ENCODE measurements at places on chromosomes 16 and 17. TPM values are rescaled to one million over a fixed set of nuclear protein-coding genes. Genes with fewer than 3 reads are reported as not detected.

Gene CIBAR2
- not detected for total RNA-seq

Gene HS3ST2
- 4.0 TPM for total RNA-seq

Gene TPPP3
- 39.3 TPM for total RNA-seq

Gene PYY
- not detected for total RNA-seq

Gene PYDC1
- not detected for total RNA-seq

Gene MAPT
- 5.7 TPM for total RNA-seq

Gene GPRC5C
- total RNA-seq = 12.9 TPM

- no peak for DNase-seq
Measured at GRCh38 chr17:40605306-40605705, 40.0 kb upstream of the CCR7 start.

- DNase-seq = no peak
Measured at GRCh38 chr17:65459677-65460347, 101.6 kb downstream of the AXIN2 start.

- no peak for DNase-seq
Measured at GRCh38 chr17:72476575-72476986, 355.8 kb downstream of the SOX9 start.

DNA sequence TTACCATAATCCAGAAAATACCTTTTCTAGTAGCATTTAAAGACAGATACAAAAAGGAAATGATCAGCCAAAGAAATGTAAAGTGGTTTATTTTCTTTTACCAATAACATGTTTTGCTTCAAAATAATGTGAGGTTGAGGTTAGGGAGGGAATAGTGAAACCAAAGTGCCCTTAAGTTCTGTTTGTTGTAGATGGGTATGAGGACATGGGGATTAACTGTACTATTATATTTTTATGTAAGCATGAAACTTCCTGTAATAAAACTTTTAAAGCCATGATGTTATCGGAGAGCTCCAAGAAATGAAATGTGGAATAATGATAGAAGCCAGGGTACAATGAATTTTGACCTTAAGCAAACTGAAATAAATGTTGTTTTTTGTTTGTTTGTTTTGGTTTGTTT is 9.9 kb downstream of the C16orf46 start:
- DNase-seq = no peak

DNA sequence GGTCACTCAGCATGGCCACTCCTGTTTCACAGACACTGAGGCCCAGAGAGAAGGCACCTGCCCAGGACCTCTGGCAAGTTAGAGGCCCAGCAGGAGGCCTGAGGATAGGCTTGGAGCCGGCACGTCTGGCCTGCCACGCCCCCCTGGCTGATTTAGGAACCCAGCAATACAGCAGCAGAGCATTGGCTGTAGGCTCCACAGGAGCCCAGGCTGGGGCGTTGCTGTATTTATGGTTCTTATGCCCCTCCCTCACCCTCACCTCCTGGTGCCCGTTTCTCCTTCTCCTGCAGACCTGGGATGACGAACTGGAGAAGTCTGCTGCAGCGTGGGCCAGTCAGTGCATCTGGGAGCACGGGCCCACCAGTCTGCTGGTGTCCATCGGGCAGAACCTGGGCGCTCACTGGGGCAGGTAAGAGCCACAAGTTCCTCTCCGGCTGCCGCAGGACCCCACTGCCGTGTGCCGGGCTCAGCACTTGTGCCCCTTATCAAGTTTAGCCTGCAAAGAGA is 25.8 kb downstream of the CRISPLD2 start:
- DNase-seq = no peak

- DNase-seq = no peak
Measured at GRCh38 chr16:12925026-12925800, 23.8 kb downstream of the SHISA9 start.

GRCh38 chr16:48592839-48593429 is 17.0 kb downstream of the N4BP1 start:
- no peak for DNase-seq

DNA sequence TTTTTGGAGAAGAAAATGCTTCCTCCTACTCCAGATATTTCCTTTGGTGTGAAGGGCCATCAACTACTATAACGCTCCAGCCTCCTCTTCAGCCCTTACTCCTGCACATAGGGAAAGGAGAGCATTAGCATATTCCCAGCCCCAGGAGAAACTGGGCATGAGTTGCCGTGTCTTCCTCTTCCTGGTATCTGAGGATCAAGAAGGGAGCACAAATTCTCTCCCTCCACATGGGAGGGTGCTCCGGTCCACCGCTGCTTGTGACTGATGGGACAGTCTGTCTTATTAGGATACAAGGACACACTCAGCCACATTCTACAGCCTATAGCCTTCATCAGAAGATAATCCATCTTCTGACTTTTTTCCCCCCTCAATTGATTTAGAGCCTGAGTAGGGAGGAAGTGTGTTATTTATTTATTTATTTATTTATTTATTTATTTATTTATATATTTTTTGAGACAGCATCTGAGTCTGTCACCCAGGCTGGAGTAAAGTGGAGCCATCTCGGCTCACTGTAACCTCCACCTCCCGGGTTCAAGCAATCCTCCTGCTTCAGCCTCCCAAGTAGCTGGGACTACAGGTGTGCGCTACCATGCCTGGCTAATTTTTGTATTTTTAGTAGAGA is 16.6 kb upstream of the CYB5B start:
- no peak for DNase-seq

DNA sequence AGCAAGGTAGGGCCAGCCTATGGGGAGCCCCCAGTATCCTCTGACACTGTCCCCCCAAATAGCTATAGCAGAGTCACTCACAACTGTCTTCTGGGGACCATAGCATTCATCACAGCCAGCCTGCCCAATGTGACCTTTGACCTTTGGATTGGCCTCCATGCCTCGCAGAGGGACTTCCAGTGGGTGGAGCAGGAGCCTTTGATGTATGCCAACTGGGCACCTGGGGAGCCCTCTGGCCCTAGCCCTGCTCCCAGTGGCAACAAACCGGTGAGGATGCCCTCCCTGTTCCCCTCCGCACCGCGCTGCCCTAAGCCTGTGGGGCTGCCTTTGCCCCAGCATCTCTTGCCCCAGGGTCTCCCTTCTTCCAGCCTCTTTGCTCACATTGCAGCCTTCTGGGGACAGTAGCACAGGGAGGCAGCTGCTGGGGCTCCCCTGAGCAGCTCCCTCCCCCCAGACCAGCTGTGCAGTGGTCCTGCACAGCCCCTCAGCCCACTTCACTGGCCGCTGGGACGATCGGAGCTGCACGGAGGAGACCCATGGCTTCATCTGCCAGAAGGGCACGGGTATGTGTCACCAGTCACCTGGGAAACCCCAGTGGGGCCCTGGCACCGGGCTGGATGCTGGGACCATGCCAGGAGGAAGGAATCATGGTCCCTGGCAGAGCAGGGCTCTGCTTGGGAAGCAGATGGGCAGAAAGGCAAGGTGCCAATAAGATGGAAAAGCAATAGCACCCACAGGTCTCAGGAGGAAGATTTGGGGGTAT is 61.1 kb downstream of the MRC2 start:
- no peak for DNase-seq

GRCh38 chr17:71168053-71168741 is 952.6 kb upstream of the SOX9 start:
- no peak for DNase-seq

GRCh38 chr16:79677799-79678530 is 77.4 kb upstream of the MAF start:
- no peak for DNase-seq

DNA sequence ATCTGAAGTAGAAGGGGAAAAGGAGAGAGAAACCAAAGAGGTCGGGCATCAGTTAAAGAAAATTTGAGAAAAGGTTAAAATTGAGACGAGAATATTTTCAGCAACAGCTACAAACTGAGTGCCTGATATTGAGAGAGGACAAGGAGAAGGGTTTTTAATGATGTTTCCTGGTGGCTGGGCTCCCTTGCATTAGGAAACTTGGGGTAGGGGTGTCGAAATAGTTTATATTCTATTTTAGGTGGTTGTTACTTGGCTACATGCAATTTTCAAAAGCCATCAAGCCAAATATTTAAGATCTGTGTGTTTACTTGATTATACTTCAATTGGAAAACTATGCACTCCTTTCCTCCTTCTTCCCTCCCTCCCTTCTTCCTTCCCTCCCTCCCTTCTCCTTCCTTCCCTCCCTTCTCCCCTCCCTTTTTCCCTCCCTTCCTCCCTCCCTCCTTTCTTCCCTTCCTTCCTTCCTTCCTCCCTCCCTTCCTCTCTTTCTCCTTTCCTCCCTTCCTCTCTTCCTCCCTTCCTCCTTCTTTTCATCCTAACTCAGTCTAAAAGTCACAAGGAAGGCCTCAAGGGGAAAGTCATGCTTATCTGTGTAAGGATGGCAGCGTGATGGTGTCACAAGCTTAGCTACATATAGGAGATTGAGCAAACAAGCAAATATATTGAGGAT is 1.8 kb upstream of the APOH start:
- DNase-seq = no peak

- DNase-seq = no peak
Measured at GRCh38 chr17:68584581-68585303, 16.4 kb downstream of the FAM20A start.

DNA sequence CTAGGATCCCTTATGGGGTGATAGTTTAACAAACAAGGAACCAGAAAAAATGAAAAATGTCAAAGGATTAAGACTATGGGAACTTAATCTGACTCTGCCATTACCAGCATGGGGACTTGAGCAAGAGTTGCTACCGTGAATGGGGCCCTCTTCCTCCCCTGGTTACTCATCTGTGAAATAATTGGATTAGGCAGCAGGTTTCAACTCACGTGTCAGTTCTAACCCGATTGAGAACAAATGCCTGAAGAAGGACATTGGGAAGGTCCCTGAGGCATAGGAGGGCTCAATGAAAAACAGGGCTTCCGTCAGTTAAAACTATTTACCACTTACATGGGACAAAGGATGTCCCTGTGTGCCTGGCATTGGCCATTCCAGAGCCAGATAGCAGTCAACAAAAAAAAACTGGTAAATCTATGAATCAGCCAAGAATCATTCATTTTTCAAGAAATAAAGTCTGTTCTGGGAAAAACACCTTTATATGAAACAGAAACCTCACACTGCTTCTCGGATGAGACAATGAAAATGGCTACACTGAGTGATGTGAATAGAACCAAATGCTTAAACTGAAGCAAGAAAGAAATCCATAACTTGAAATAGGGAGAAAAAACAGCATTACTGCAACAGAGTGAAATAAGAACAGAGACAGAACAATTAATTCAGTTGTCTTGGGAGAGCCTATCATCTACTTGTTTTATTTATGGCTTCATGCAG is 104.3 kb downstream of the ADAMTS18 start:
- no peak for DNase-seq

DNA sequence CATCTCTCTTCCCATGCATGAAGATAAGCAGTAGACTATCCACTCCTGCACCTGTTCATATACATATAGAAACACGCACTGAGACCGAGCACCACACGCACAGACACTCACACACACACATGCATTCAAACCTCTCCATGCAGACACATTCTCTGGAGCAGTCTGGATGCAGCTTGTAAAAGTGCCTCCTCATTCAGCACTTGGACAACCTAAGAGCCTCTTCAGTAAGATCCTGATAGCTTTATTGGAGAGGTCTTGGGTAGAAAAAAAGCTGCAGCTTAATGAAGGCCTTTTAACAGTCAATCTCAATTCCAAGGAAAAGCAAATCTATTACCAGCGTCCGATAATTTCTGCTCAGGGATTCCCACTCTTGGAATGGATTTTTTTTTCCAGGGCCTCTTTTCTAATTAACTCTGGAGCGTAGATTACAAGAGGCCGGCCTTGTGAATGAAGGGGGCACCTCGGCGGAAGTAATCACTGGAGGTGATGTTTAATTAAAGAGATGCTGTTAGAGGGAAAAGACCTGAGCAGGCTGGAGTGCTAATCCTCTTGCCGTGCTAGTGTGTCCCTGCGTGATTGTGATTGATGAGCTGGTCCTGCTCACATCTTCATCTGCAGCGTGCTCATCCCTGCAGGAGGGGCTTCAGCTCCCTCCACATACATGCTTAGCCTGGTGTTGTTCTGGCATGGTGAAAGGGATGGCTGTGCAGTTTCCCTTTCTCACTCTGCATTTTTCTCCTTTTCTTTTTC is 155.1 kb downstream of the RBFOX1 start:
- DNase-seq = no peak
